Colonic mucosa (tissue), 4 donors: ENCODE measurements at places on chromosomes 11 and 22. TPM values are rescaled to one million over a fixed set of nuclear protein-coding genes. Genes with fewer than 3 reads are reported as not detected.

- peak overlapping the region; percentile 67 for H3K27ac ChIP-seq
- peaks cover 20% of the 10 kb centered on the region for H3K4me1 ChIP-seq
- H3K36me3 ChIP-seq: peaks cover 37% of the 10 kb centered on the region
- no peak overlapping the region for H3K4me3 ChIP-seq
Observed at GRCh38 chr11:117219001-117219400, 12.9 kb downstream of the PCSK7 start.

GRCh38 chr11:121613724-121614123, 161.0 kb upstream of the SORL1-AS1 start:
- H3K27ac ChIP-seq: no peak overlapping the region
- no peaks in the 10 kb centered on the region for H3K36me3 ChIP-seq
- no peaks in the 10 kb centered on the region for H3K4me1 ChIP-seq
- H3K4me3 ChIP-seq: no peak overlapping the region

DNA sequence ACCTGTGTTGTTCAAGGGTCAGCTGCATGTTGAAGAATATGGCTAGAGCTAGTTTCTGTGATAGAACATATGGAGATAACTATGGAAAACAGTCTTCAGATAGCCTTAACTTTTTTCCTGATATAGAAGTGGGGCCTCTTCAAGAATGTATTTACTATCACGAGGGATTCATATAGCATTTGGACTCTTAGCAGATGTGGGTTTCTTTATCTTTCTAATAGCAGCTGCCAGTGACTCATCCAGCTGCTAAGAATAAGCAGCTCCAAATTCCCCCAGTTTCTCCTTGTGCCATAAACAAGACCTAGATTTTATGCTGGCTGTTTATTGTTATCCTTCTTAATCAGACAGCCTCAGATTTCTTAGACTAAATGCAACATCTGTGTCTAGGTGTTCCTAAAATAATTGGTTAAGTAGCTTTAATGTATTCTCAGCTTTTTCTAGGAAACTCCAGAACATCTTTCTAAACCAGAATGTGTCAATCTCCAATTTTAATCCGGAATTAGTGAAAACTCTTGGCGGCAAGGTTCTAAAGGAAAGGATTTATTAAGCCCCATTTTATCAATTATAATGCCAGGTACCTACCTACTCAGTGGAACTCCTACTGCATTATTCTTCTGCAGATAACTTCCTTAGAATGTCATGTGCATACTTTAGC, 119.8 kb downstream of the CSTPP1 start:
- H3K27me3 ChIP-seq: no peaks in the 10 kb centered on the region
- H3K27ac ChIP-seq: no peak overlapping the region
- no peaks in the 10 kb centered on the region for H3K36me3 ChIP-seq
- no peak overlapping the region for H3K4me3 ChIP-seq
- no peak for DNase-seq

DNA sequence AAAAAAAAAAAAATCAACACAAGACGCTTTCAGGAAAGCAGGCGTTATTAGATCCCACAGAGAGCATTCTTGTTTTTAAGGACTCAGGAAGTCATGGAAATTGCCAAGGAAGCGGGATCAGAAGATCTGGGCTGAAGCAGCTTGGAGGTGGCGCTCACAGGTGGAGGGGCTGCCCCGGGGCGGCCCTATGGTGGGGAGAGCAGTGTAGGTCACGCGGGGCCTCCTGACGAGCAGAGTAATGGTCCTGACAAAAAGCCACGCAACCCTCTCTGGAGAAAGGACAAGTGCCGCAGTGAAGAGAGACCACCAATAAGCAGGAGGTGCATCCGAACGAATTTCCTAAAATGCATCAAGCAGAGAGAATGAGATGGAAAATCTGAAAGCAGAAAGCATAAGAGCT, 407.0 kb downstream of the BRD1 start:
- H3K4me1 ChIP-seq: no peaks in the 10 kb centered on the region
- no peak overlapping the region for H3K4me3 ChIP-seq
- no peak overlapping the region for H3K27ac ChIP-seq
- no peaks in the 10 kb centered on the region for H3K36me3 ChIP-seq
- H3K27me3 ChIP-seq: no peaks in the 10 kb centered on the region

DNA sequence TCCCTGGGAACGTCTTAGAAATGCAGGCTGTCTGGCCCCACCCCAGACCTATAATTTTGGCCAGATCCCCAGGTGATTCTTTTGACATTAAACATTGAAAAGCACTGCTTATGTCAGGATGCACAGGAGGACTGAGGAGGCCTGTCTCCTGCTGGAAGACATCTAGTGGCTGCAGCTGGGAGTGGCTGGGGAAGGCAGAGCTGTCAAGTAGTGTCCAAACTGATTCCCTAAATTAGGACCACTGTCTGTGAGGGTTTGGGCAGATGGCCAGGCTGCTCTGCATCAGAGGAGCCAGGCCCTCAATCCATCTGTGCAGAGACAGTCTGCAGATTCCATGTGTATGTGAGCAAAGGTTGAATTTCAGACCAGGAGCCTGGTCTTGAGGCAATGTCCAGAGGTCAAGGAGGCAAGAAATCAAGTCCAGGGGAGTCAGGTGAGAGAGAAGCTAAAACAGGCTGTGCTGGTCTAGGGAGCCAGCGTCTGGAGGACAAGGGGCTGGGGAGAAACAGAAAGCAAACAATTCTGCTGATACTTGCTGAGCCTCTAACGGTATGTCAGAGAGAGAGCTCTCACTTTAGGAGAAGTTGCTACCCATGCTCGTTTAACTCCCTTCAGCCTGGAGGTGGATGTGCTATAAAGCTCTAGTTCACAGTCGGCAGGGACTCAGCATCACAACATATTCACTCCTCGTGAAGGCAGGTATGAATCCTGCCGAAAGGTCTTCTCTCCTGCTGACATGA, 15.3 kb upstream of the SYTL2 start:
- no peak for DNase-seq
- no peak overlapping the region for H3K27ac ChIP-seq
- no peak overlapping the region for H3K4me3 ChIP-seq
- H3K36me3 ChIP-seq: no peaks in the 10 kb centered on the region
- no peaks in the 10 kb centered on the region for H3K27me3 ChIP-seq

DNA sequence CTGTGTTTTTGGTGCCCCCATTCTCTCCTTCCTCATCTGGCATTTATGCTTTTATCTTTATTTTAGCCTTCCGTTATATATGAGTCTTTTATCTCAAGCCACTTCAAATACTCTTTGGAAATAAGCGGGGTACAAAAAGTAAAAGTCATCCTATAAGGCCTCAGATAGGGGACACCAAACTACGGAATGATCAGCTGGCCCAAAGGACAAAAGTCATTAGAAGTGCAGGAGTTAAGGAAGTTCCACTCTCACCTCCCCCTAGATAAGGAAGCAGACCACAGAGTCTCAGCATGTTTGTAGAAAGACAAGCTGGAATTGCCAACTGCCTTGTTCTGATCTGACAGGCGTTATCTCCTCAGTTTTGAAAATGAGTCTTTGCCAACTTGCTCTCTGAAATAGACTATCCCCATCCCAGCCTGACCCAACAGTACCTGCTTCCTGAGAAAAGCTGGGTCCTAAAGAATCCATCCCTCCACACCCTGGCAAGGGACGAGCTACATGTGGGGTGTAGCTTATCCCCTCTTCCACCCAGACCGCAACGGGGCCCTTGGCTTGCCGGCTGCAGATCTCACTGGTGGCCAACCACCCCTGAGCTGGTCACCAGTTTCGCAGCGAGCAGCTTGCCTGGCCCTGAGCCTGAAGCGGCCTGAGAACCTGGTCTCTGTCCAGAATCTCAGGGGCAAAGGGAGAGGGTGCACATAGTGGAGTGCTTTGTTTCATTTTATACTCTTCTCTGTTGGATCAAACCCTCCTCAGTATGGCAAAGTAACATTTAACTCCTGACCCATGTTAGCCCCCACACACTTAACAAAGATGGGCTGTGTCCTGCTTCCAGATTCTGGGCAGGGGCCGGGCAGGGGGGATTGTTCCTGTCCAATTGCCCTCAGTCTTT, 13.8 kb downstream of the FADS2 start:
- no peaks in the 10 kb centered on the region for H3K36me3 ChIP-seq
- H3K27me3 ChIP-seq: no peaks in the 10 kb centered on the region
- no peak overlapping the region for H3K27ac ChIP-seq
- H3K4me1 ChIP-seq: no peaks in the 10 kb centered on the region
- DNase-seq: no peak
- no peak overlapping the region for H3K4me3 ChIP-seq

- peaks cover 16% of the 10 kb centered on the region for H3K4me1 ChIP-seq
- H3K36me3 ChIP-seq: no peaks in the 10 kb centered on the region
- DNase-seq: peak; percentile 82
- peak overlapping the region; percentile 29 for H3K27ac ChIP-seq
- H3K27me3 ChIP-seq: no peaks in the 10 kb centered on the region
Observed at GRCh38 chr11:575313-575995, 816 bp upstream of the PHRF1 start.

DNA sequence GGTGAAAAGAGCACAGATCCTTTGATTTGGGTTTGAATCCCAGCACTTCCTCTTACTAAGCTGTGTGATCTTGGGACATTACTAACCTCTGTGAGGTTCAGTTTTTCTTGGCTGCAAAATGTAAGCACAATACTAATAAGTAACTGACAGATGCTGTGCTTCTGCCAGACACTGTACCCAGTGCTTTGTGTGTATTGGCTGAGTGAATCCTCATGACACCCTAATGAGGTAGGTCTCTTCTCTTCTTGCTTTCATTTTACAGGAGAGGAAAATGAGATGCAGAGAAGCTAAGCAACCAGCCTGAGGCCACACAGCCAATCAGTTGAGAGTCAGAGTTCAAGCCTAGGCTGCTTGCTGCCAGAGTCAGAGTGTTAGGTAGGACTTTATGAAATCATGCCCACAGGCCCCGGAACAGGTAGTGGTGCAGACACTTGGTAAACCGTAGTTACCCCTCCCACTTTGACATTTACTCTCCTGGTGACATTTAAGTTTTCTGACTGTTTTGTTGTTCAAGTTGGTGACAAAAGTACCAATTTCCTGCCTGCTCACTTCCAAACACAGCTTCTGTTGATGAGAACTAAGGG, 21.2 kb downstream of the PTPRJ start:
- no peaks in the 10 kb centered on the region for H3K36me3 ChIP-seq
- peak overlapping the region; percentile 44 for H3K27ac ChIP-seq
- peaks cover 21% of the 10 kb centered on the region for H3K4me1 ChIP-seq
- no peak for DNase-seq
- H3K4me3 ChIP-seq: no peak overlapping the region

DNA sequence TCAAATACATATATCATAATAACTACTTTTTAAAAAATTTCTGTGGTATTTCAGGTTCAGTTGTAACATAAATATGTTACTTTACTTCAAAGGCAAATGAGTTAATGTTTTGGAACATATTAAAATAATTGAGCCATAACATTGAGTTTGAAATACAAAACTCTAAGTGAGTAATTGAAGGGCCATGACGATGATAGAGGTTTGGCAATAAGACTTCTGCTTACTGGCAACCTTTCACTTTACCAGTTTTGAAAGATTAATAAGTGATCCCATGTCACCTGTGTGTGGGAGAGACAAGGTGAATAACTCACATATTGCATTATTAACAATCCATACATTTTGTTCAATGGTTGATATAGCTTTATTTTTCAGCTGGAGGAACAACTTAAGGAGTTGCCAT, 144.4 kb downstream of the GRIA4 start:
- no peaks in the 10 kb centered on the region for H3K36me3 ChIP-seq
- no peak overlapping the region for H3K27ac ChIP-seq
- no peaks in the 10 kb centered on the region for H3K4me1 ChIP-seq
- no peaks in the 10 kb centered on the region for H3K27me3 ChIP-seq
- no peak overlapping the region for H3K4me3 ChIP-seq

DNA sequence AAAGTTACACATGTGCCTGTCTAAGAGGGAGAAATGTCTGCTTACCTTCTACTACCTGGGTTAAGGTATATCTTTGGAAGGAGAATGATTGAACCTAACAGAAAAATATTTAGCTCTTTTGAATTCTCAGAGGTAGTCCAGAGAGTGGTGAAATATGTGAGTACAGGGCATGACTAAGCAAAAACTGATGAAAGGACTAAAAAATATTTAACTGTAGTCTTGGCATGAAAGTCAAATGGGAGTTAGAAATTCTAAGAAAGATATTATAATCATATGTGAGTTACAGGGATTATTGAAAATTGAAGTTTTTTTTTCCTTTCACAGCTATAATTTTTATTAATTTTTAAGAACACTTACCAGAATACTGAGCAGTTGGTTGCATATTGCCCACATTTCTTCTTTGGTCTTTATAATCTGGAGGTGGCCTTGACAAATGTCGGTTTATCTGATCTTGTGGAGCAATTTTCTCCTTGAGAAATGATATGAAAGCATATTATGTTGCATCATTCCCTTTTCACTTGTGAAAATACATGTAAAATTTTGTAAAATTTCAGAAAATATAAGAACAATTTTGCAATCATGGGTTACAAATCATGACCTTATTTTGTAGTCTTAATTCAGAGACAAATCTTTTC, 61.4 kb upstream of the MTMR2 start:
- H3K4me3 ChIP-seq: no peak overlapping the region
- no peaks in the 10 kb centered on the region for H3K4me1 ChIP-seq
- H3K27ac ChIP-seq: no peak overlapping the region
- DNase-seq: no peak
- H3K27me3 ChIP-seq: no peaks in the 10 kb centered on the region

DNA sequence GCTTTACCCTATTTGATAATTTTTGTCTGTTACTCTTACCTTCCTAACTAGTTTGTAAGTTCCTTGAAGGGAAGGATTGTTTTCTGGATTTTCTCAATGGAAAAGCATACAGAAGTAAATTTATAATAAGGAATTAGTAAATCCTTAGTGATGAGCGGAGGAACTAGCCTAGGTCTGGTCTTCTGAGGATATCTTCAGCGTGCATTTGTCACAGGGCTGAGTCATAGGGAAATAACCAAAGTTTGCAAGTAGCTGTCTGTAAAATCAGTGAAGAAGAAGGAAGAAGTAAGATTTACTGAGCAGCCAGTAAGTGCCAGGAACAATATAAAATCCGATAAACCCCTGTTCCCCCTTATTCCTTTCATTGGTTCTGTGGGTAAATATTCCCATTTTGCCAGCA, 162.7 kb upstream of the SORL1-AS1 start:
- H3K4me3 ChIP-seq: no peak overlapping the region
- no peaks in the 10 kb centered on the region for H3K4me1 ChIP-seq
- H3K36me3 ChIP-seq: no peaks in the 10 kb centered on the region
- no peaks in the 10 kb centered on the region for H3K27me3 ChIP-seq
- H3K27ac ChIP-seq: no peak overlapping the region

DNA sequence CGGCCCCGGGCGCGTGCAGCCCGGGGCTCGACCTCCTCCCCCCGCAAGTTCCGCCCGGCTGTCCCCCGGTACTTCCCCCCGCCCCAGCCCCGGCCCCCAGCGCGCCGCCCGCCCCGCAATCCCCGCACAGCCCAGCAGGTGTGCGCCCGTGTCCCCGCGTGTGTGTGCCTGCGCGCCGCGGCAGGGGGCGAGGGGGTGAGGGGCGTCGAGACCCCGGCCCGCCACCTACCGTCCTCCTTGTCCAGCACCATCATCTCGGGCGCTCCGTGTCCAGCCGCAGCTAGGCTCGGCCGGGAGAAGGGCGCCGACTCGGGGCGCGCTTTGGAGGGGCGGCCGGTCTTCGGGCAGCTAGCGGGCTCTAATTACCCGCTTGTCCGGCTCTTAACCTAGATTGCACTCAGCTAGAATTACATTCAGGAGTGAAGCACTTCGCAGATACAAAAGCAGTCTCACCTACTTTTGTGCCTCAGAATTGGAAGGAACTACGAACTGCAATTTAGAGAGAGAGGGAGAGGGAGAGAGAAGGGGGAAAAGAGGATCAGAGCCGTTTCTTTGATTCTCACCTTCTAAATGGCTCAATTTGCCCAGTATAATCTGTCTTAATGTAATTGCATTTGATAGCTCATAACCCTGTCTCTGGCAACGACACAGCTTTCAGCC, 439 bp downstream of the LMO1 start:
- peak overlapping the region; percentile 35 for H3K4me3 ChIP-seq
- no peak overlapping the region for H3K27ac ChIP-seq
- no peak for DNase-seq

- H3K27me3 ChIP-seq: no peaks in the 10 kb centered on the region
- DNase-seq: no peak
- no peaks in the 10 kb centered on the region for H3K36me3 ChIP-seq
- H3K27ac ChIP-seq: no peak overlapping the region
Observed at GRCh38 chr11:130061017-130061416, 8.7 kb upstream of the APLP2 start.

The EMID1 gene
- total RNA-seq: 4.4 TPM

The OR6A2 gene
- not detected for total RNA-seq
